ENCODE measurements at places on chromosomes 12 and 14.

DNA sequence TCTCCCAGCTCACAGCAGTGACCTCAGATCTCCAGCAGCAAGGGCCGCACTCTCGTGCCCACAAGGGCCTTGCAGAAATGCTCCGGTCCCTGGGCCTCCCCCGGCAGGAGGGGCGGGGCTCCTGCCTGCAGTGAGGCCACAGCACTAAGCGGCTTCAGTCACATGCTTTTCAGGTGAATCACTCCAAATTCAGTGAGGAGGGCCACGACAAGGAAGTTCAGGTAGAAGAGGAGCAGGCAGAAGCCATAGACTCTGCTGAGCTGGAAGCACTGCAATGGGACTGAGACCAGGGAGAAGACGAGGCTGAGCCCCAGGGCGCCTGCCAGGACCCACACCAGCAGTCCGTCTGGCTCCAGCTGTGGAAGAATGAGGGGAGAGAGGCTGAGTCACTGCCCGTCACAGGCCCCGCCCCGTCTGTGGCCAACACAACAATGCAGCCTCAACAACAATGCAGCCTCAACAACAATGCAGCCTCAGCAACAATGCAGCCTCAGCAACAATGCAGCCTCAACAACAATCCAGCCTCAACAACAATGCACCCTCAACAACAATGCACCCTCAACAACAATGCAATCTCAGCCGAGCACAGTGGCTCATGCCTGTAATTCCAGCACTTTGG lies 35.2 kb downstream of the SLC8B1 start:
- DNase-seq, result no peak

DNA sequence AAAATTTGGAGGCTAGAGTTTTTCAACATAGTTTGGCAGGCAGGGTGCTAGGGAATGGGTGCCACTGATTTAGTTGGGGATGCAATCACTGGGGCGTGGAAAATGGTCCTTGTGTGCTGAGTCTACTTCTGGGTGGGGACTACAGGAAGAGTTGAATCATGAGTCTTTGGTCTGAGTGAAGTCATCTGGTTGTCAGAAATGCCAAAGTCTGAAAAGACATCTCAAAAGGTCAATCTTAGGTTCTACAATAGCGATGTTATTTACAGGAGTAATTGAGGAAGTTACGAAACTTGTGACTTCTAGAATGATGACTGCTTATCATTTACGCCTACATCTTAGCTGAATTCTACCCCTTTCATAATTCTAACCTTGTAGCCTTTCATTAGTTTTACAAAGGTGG lies 209.1 kb downstream of the NUBPL start:
- DNase-seq, result no peak

DNA sequence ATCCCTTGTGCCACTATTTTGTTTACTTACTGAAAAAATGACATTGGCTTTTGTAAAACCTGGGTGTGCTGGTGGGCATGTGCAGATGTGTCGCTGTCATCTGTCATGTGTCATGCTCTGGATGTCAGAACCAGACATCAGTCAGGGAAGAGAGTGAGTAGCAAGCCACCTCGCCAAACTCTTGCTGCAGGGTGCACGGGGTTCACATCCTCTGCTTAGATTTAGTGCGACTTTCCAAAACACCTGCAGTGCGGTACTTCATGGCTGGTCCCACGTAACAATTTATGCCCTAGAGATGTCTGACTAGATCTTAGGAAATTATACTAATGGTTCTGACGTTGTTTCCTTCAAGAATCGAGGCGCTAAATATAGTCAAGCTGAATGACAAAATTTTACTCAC lies 106.7 kb downstream of the CRADD start:
- DNase-seq, result no peak

DNA sequence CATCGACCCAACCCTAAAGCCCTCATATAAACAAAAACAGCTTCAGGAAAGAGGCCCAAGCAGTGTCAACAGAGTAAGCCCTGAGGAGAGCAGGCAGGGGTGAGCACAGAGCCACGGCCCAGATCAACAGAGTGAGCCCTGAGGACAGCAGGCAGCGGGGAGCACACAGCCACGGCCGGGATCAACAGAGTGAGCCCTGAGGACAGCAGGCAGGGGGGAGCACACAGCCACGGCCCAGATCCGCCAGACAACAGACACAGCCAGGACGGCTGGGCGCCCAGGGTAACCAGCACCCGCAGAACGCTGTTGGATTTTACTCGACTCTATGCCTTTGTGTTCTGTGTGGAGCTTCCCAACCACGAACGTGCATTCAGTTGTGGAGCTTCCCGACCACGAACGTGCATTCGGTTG lies 15.0 kb downstream of the CCDC85C start:
- DNase-seq, result no peak

DNA sequence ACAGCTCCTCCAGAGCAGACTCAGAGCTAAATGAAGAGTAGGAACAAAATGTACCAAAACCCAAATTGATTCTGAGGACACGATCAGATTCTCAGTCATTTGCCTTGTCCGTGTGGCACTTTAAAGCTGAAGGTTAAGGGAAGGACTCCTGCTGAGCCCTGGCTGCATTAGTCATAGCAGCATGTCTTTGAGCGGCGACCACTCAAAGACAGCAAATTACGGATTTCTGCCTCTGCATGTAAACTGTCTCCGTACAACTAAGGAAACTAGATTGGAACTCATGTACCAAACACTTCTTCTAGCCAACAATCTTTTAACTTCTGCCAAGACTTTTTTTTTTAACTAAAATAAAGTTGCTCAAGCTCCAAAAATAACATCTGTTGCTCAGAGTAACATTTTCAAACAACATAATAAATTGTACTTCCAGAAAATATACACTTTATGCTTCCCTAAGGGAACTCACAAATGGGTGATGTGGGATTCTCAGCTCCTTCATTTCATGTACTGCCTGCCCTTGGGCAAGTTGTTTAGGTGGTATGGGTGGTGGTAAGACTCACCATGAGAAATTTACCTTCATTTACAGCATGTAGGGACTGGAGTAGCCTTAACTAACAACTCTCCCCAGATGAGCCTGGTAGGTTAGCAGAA lies 56.1 kb downstream of the RERG start:
- no peak for DNase-seq

DNA sequence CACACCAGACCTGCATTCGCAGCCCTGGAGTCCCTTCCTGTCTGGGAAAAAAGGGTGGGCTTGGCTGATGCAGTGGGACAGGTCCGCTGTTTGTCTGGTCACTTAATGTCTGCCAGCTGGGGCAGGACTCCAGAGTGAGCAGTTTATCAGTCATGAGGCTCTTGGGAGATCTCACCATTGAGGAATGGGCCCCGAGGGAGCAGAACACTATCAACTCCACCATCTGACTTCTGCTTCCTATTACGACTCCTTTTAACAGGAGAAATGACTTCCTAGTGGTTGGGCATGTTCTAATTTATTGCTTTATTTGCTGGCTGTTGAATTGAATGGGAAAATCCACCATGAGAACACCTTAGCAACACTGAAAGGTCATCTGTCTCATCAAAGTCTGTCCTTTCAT lies 182.5 kb upstream of the RASSF8 start:
- DNase-seq, result no peak

DNA sequence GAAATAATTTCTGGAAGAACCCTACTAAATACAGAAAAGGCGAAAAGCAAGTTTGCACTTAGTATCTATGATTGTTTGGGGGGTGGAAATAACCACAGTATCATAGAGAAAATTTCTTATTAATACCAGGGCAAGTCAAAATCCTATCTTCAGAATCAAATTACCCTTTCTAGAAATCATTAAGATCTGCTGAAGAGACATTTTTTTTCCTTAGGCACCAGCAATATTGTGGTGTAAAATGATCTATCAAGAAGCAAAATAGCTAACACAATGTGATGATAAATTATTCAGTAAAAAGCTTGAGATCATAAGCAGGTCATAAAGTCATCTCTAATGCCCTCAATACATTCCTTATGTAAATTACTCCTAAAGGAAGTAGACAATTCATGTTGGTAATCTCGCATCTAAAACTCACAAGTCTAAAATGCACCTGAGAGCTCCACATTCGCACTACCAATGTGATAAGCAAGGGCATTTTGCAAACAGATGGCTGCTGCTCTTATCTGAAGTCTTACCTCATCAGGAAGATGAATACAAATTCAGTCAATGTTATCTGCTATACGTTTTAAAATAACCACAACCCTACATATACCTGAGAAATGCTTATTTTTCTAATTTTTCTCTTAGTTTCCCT lies 14.6 kb downstream of the HEATR5A start:
- no peak for DNase-seq

DNA sequence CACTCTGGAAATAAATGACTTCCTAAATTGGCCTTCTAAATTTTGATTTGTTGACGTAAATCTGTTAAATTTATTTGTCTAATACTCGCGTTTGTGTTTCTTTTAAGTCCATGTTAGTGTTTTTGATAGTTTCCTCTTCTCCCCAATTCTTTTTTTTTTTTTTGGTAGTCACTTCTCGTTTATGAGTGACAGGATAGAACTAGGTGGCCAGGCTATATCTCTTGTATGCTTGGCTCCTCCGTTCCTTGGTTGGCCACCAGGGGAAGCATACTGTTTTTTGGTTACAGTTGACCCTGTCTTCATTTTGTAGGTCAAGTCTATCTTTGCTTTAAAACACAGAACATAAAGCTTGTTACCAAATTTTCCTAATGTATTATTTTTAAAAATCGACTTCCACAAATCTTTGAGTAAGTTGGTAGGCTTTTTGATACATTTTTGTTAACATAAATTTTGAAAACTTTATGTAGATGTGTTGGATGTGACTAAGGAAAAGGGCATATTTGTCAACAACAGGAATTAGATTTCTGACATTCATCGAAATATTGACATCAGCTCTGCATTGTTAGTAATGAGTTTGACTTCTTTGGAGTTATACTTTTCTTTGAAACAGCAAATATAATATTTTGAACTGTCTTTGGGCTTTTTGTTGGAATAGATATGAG lies 2.2 kb downstream of the RCOR1 start:
- DNase-seq, result peak; percentile 46

- DNase-seq, result no peak
Measured at GRCh38 chr14:105927096-105928060, 401.0 kb downstream of the TMEM121 start.

DNA sequence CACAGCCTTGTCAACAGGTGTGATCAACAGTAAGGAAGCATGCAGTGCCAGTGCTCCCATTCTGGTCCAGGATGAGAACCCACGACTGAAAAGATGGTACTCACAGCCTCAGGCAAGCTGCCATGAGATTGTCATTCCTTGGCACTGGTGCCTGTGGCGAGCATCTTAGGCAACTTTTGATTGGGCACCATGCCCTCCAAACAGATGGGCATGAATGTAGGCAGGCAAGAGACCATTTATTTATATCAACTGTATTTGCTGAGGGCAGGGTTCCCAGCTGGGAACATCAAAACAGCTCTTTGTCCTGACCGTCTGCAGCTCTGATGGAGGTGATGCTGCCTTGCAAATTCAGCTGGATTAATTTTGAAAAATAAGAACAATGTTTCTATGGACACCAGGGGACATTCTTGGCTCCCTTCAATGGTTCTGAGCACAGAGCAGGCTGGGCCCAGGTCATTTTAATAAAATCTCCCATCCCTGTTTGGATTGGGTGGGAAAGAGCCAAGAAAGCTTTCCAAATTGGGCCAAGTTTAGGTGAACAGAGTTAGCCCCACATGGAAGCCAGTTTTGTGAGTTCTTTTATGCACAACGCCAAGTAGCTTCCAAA lies 522.5 kb downstream of the RMST start:
- DNase-seq, result no peak

GRCh38 chr12:39613525-39613924 lies 6.1 kb downstream of the ABCD2 start:
- no peak for DNase-seq

DNA sequence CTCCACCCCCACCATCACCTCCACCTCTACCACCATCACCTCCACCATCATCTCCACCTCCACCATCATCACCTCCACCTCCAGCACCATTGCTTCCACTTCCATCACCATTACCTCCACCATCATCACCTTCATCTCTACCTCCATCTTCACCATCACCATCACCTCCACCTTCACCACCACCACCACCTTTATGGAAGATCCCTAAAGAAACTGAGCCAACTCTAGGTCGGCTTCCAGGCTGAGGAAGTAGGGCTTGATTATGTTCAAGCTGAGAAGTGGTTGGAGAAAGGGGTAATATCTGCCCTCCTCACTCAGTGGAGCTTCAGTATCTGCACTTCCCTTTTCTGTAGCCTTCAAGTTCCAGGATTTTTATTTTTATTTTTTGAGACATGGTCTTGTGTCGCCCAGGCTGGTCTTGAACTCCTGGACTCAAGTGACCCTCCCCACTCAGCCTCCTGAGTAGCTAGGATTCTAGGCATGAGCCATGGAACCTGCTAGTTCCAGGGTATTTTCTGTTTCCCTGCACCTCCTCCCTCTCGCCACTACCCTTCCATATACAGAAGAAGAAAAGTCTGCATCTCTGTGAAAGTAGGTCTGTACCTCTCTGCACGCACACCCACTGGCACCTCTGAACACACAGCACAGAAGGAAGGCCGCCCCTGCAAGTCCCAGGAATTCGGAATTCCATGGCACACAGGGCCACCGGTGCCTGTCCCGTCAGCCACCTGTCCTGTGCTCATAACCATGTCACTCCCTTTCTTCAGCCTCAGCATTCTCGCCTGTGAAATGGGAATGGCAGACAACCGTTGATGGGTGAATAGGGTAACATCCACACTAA lies 5.9 kb downstream of the ZBTB42 start:
- DNase-seq, result no peak

GRCh38 chr12:47110011-47110541 lies 30.3 kb upstream of the AMIGO2 start:
- DNase-seq, result no peak

DNA sequence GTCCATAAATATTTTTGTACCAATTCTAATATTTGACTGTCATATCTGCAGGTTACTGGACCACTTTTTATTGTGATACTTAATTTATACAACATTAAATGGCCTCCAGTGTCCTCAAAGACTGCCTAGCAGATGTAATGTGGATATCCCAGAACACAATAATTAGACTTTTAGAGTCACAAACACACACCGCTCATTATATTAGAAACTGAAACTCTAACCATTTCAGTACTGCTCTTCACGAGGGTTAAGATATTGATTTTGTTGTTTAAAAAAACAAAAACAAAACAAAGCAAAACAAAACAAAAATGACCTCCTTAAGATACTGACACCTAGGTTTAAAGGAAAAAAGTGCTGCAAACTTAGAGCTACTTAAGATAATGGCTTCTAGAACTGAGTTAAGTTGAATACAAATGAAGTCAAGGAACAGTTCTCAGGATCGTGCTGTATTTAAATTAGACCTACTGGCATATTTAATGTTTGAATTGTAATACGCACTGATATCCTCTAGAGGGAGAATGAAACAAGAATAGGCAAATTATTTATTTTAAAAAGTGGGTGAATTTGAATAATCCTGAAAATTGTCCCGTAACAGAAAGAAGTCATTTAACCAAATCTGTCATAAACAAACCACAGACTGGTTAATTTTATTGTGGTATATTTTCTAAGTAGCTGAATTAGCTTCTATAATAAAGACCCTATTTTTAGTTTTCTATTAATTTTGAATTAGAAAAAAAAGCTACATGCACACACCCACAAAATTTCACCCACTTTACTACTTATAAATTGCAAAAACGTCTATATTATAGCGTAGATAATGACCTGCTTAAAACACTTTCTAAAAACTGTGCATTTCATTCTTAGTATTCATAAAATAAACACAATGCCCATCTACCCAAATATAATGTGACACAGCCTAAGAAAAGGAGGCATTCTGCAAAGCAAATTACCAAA lies 395.2 kb upstream of the DCN start:
- peak; percentile 52 for DNase-seq
